GDM1 (cell line): ENCODE measurements at places on chromosomes 5 and 9.

DNA sequence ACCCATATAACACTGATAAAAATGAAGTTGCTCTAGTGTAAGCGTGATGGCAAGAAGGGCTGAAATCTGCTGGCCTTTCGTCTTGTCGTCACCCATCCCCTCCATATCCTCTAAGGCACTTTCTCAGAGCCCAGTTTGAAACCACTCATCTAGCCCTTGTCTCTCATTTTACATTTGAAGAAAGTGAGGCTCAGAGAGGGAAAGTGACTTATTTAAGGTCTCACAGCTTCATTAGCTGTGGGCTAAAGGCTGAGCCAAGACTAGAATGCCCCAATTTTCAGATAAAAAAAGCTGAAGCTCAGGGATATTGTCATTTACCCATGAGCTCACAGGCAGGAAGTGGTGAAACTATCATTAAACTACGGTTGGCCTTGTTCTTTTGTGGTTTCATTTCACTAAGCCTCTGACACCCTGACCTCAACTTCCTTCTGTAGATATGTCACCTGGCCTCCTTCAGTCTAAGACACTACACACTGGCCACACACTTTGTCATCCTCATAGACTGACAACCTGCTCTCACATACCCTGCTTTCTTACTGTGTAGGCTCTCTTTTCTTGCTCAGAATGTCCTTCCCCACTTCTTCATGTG, 176.7 kb upstream of the DMAC1 start:
- DNase-seq = peak; percentile 73

DNA sequence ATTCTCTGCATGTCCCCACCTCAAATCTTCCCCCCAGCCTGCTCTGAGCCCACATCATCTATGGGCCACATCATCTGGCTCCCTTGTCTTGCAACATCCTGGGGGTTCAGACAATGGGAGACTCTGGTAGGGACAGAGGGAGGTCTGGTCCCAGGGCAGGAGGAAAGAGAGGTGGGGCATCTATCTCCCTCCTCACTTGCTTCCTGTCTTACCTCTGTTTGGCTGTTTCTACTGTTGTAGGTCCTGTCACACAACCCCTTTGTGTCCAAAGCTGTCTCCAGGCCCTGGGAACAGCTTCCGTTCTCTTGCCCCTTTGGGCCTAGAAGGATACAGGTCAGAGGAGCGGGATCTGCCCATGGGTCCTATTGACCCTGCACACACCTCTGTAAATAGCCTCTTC, 227.2 kb downstream of the NSG2 start:
- DNase-seq = no peak

GRCh38 chr9:128555180-128555721, 2.9 kb downstream of the SPTAN1 start:
- no peak for DNase-seq

GRCh38 chr9:76415154-76415553, 20.9 kb upstream of the RFK start:
- no peak for DNase-seq

- no peak for DNase-seq
Measured at GRCh38 chr5:90113108-90113507, 296.4 kb downstream of the CETN3 start.

DNA sequence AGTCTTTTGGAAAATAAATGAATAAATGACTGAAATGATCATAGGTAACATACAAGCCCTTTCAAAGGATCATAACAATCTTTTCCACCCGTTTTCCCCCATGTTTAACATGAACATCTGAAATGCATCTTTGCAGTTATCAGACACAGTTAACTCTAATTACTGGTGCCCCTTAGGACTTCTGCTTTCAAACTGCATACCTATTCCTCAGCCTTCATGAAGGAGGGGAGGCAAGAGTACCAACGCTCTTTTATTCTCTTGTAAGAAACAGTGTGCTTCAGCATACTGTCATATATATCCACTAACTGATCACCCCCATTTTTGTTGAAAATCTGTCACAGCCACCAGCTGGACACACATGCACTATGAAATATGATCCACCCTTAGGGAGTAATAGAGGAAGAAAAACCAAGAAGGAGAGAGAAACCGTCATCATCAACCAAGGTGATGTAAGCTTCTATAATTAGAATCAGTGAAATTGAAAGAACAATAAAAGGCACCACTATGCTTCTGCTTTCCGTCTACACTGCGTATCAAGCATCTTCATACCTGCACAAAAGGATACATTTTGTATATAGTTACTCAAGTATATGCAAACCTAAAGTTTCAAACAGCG, 98.7 kb downstream of the RAPGEF6 start:
- DNase-seq = no peak

DNA sequence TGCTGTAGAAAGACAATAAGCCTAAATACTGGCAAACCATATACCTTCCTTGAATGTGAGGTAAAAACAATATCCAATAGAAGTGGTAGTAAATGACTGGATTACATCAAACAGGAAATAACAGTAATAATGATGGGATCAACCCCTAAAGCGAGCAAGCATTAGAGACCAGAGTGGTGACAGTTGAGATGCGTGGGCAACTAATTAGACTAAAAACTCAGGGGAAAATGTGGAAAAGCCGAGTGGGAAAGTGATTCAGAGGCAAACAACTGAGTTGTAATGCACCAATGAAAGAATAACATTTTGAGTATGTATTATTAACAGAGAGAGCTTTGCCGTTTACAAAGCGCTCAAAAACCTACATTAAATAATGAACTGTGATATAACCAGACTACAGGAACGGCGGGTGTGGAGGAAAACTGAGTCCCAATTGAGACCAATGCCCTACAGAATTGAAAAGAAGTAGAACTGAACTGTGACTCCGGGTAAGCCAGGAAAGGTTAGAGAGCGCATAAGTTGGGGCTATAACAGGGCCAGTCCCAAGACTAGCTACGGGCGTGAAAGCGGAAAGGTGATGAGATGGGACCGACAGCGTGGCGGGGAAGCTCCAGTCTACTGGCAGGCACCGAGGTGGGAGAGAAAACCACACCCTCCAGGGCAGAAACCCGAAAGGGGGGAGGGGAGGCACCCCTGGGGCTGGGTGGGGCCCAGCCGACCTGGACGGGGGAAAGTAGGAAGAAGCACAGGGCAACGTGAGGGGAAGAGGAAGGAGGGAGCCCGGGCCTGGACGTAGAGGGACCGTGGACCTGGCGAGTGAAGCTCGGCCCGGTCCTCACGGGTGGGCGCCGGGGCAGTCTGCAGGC, 592 bp downstream of the UBAP2 start:
- peak; percentile 61 for DNase-seq

GRCh38 chr5:89421035-89421434, 538.1 kb upstream of the MEF2C start:
- no peak for DNase-seq

GRCh38 chr5:17180330-17180843, 37.0 kb upstream of the BASP1 start:
- no peak for DNase-seq

DNA sequence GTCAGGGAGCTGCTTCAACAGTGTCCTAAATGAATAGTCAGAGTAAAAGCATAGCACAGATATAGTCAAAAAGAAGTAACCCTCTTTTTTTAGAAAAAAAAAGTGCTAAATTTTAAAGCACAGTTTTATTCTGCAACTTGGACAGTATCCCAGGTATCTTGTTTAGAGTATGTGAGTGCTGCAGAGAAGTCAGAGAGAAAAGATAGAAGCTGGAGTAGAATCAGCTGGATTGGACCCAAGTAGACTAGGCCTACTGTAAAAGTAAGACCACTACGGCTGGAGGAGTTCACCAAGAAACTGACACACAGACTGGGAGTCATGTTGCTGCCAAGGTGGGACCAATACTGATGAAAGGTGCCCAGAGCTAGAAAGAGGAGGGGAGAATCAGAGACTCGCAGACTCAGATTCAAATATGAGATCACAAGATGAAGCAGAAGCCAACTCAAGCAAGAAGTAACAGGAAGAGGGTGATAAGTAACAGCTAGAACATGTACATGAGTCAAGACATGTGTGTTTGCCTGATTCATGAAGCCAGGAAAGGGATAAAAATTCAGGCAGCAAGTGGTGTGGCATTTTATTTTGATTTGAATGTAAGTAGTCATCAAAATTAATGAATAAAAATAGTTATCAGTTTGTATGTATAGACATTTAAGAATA, 25.6 kb upstream of the TUSC1 start:
- no peak for DNase-seq

DNA sequence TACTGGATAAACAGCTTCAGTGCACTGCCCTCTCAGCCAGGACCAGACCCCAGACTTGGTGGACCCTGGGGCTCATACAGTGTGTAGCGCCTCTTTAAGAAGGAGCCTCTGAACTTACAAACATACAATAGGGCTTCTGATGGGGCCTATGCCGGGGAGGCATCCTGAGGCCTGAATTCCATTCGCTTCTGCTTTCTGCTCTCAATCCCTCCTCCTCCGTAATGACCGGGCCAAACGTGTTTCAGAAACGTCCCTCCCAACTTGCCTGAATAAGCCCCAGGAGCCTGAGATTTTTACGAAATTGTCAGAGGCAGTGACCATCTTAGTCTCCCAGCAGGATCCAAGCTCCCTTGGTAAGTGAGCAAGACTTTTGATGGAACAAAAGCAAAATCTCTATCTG, 128.1 kb upstream of the BOD1 start:
- DNase-seq = no peak

- no peak for DNase-seq
Measured at GRCh38 chr5:111699976-111700375, 57.0 kb downstream of the NREP start.

DNA sequence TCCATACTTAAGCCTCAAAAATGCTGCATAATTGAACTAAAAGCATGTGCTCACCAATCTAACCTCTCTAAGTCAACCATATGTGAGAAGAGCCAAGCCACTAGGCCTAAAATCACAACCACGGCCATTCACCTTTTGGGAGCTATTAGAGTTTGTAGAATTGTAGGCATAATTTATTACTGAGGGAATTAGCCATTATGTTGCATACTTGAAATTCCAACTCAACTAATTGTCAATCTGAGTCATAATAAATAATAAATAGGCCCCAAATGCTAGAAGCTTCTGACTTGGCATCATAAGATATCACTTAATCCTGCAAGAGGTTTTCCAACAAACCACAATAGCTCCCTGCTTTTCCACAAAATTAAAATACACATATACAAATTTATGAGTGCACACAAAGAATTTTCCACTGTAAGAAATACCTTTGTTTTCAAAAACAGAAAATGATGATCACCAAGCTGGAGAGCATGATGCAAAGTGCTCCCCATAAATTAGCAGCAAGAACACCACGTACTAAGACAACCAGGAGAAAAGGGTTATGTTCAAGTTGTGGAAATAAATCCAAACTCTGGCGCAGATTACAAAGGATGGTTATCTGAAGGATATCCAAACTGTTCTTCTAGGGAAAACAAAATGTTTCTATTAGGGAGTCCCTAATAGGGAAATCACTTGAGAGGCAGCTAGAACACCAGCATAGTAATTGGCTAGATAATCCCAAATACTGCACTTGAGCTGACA, 250.0 kb upstream of the SLC30A5 start:
- no peak for DNase-seq

GRCh38 chr5:133400120-133400519, 212.2 kb downstream of the FSTL4 start:
- no peak for DNase-seq

DNA sequence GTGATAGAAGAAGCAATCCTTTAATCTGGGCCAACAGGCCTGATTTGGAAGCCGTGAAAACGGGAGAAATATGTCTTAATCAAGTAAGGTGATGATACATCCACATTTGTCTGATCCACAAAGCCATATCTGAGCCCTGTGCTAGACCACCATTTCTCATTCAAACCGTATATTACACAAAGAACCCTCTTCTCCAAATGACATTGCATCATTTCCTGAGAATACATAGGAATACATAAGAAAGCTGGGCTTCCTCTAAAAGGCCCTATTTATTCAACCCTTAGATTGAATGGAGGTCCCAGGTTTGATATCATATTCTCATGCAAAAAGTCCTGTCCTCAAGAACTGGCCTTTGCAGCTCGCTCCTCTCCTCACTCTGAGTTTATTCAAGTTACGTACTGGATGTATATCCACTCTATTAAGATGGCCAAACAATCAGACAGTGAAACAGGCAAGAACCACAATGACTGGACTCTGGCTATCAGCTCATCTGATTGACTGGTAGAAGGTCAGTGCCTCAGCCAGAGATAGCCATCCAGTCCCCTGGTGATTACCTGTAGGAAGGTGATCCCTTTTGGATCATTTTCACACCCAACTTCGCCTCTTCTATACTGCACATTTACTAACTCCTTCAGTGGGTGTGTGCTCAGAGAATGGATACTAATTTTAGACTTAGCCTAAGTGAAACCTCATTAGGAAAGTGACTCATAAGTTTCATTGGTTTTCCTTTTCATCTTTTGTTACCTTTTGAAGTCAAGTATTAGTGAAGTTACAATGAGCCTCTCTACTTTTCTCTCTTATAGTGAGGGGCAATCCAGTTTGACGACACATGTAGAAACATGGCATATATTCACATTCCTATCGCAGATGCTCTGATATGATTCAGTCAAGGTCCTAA, 167.6 kb upstream of the WWC1 start:
- DNase-seq = no peak
